Endodermal cell (in vitro differentiated cells): ENCODE measurements at places on chromosomes 1 and 21. TPM values are rescaled to one million over a fixed set of nuclear protein-coding genes. Genes with fewer than 3 reads are reported as not detected.

AVPR1B gene
- total RNA-seq: 0.11 and 0.18 TPM in 2 replicates

OR2AJ1 gene
- total RNA-seq: not detected in 2 replicates

RGS13 gene
- total RNA-seq: not detected in 2 replicates

ZNF593OS gene
- not detected in 3 replicates for total RNA-seq

MAP3K21 gene
- 8.7 and 9.4 TPM in 2 replicates for total RNA-seq

TNFSF4 gene
- total RNA-seq: 2.8 to 6.2 TPM (median 5.6 TPM) in 3 replicates

CLCA1 gene
- total RNA-seq: 0.24 and 0.36 TPM in 2 replicates

SLAMF6 gene
- total RNA-seq: not detected in 2 replicates

AADACL4 gene
- total RNA-seq: not detected in 2 replicates

PDZK1 gene
- total RNA-seq: 47.6 to 51.8 TPM (median 49.7 TPM) in 3 replicates
